Eye (tissue), 1 donor: ENCODE measurements at places on chromosomes 7 and 10.

- DNase-seq = peak; percentile 85
Observed at GRCh38 chr10:14240253-14241189, 90.2 kb downstream of the FRMD4A start.

GRCh38 chr7:98221611-98222532 is 10.6 kb downstream of the BHLHA15 start:
- DNase-seq = no peak

GRCh38 chr10:91242940-91243339 is 22.5 kb downstream of the PCGF5 start:
- no peak for DNase-seq

DNA sequence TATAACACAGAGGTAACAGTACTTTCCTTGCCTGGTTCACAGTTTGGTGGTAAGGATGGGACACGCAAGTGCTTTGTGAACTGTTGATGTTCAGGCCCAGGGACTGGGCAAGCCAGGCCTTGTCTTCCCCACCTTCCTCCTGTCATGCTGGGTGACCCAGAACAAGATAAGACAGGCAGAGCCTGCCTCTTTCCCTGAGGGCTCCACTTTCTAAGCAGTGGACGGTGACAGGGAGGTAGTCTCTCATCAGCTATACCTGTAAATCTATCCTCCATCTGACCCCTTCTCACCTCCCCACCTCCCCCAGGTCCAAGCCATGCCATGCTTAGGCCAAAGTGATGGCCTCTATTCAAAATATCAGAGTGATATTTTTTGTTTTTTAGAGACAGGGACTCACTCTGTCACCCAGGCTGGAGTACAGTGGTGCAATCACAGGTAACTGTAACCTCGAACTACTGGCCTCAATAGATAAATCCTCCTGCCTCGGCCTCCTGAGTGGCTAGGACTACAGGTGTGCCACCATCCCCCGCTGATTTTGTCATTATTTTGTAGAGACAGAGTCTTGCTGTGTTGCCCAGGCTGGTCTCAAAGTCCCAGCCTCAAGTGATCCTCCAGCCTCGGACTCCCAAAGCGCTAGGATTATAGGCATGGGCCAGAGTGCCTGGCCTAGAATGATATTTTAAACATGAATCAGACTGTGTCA is 42.8 kb downstream of the PDLIM1 start:
- no peak for DNase-seq

GRCh38 chr7:26630941-26631580 is 233.3 kb downstream of the SKAP2 start:
- no peak for DNase-seq

DNA sequence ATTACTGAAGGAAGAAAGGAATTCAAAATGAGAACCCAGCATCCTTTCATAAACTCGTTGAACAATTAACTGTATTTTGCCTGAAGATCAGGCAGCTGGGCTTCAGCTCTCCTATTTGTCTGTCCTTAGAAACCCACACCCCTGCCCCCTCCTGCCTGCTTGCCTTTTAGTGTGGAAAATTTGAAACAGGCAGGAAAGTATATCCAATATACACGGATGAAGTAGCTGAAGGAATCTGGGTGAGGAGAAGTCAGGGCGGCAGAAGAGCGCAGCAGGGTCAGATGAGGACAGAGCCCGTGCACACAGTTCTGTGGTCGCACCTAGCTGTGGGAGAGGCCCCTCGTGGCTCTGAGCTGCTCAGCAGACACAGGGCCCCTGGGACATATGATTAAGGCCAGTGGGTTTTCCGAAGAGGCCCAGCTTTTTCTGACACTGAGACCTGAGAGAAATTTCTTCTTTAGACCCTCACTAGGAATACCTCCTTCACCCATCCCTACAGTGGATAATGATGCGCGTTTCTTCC is 87.9 kb downstream of the ACTR3B start:
- peak; percentile 63 for DNase-seq
